ENCODE measurements at places on chromosomes 16 and 17. TPM values are rescaled to one million over a fixed set of nuclear protein-coding genes. Genes with fewer than 3 reads are reported as not detected.

DNA sequence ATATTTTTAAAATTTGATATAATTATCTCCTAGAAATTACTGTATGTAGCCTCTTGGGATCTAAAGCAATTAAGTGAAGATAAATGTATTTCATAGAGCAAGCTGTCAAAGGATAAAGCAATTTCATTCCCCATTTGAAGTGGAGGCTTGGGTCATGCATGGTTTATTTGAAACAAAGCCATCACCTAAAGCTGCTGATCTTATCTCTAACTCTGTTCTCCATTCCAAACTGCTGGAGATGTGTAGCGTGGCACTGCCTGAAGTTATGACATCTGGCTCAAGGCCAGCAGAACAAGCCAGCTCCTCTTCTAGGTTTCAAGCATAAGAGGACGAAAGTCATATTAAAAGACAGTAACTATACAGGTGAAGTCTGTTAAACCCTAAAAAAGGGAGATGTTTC, 83.9 kb downstream of the HIC1 start:
- no peak for DNase-seq

GRCh38 chr16:88716201-88716600, 9.9 kb downstream of the CTU2 start:
- no peak for DNase-seq

- DNase-seq = peak; percentile 37
These were observed 59.4 kb downstream of the NT5M start for GRCh38 chr17:17362540-17362930.

Gene ST6GALNAC1
- total RNA-seq = 1.1 TPM

Data from aorta (tissue), 5 donors.